Activated naive CD4-positive, alpha-beta T cell (primary cell): ENCODE measurements at places on chromosomes 3 and 15.
A peak's percentile ranks its signal among the peaks of the same experiment; 100 is the strongest.

- peak; percentile 30 for DNase-seq
Measured at GRCh38 chr3:104564045-104564643, 802.6 kb upstream of the ALCAM start.

DNA sequence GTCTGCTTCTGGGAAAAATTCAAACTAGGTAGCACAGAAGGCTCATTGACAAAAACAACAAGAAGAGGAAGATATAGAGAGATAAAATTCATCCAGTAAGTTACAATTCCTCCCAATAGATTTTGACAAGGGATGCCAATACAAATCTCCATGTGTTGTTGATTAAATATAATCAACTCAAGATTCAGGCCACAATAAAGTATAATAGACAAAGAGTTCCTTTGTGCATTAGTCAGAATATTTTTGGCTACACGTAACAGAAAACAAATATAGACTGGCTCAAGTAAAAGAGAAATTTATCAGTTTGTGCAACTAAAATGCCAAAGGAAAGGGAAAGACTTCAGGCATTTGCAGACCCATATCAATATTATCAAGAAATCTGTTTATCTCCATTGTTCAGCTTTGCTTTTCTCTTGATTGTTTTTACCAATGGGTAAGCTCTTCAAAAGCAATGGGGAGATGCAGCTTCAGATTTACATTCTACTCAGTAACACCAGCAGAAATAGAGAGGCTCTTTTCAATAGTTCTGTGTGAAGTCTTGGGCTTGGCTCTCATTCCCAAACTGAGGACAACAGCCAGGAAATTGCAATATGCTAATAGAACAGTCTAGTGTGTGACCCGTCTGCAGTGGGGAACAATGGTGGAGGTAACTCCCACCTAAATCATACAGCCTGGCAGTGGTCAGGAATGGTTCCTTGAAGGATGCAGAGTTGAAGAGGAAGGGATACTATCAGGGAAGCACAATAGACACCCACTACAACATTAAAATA, 77.6 kb upstream of the PROK2 start:
- DNase-seq: no peak

DNA sequence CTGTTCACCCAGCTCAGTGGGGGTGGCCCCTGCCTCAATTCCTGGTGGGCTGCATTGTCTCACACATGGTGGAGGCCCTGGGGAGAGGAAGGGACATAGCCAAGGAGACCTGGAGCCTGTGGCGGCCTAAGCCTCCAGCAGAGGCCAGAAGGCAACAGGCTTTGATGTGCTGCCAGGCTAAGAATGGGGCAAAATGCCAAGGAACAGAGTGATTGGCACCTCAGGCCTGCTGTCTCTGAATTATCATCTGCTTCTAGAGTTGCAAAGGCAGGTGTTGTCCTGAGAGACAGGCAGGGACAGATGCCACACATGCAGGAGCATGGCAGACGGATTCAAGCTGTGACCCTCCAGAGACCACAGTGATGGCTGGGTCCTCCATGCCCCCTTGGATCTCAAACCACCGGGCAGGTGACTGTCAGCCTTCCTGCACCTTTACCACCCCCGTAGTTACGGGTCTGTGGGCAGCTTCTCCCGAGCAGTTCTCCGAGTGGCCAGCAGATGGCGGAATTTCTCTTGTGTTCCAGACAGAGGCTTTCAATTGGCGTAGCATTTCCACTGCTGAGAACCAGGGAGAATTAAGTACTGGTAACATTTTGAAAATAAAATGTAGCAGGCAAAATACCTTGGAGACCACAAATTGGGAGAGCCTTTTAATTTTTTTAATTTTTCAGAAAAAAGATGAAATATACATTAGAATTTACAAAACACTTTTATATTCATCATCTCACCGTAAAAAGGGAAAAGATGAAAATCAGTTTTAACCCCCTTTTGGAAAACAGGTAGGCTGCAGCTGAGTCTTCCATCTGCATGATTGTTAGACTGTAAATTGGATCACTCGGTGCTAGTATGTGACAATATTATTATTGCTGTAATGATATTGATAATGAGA, 525.5 kb upstream of the CFAP20DC start:
- peak; percentile 78 for DNase-seq

DNA sequence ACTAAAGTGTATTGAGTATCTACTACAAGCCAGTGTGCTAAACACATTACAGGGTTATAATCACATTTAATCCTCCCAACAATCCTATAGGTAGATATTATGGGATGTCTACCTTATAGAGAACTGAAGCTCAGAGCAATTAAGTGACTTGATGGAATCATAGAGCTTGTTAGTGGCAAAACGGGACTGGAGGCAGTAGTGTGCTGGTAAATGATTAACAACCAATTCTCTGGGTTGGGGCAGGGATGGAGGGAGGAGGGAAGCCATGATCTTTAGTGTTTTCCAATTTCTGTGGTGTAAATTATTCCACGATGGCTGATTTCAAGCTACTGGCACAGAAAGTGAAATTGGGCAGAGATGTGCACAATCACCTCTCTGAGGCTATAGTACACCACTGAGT, 18.5 kb upstream of the CSRNP1 start:
- DNase-seq: no peak

DNA sequence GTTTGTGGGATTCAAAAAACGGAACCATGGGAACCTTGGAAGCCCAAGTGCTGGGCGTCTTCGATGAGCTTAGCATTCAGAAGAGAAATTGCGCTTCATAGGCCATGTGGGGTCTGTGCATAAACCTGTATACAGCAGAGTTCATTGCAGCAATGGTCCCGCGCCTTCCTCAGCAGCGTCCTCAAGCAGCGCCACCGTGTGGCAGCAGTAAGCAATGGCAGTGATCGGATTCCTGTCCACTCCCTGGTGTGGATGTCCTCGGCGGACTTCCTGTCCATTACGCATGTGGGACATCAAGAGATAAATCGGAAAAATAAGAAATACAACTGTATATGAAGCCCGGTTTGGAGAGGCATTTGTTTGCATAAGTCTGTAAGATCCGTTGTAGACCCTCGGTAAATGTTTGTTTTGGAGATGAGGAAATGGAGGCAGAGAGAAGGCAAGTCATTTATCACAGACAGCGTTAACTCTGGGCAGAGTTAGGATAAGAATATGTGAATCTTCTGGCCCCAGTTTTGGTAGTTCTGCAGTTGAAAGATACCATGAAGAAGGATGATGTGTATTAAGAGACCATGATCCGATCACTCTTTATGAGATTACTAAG, 57.7 kb downstream of the CNTN4 start:
- DNase-seq: no peak

- no peak for DNase-seq
Measured at GRCh38 chr3:119550192-119550910, 9.1 kb downstream of the CD80 start.

DNA sequence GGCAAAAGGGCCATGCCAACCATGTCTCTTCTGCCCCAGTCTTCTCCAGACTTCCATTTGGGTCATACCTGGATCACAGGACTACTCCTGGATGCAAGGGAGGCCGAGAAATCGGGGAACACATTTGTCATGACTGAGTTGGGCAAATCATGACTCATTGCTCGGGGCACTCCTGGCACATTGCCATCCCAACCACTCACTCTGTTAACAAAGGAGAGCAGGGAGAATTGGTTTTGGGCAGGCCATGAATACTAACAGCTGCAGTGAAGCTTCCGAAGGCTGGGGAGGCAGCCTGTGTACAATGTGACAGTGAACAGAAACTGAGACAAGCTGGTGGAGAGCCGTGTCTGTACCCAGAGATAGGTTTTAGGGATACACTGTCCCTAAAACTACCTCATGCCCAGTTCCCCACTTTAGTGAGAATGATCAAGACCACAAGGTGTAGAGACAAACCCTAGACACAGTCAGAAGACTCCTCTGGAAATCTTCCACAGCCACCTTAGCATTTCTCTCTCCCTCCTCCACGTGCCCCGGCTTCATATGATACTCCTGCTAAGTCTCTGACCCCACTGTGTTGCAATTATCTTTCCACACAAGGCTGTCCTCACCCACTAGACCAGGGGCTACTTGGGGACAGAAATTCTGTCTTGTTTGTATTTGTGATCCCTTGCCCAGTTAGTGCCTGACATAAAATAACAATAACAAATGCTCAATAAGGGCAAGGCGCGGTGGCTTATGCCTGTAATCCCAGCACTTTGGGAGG, 10.5 kb upstream of the BUB1B start:
- no peak for DNase-seq

GRCh38 chr15:55526559-55527036, 18.6 kb upstream of the DNAAF4 start:
- DNase-seq: no peak

- DNase-seq: no peak
Measured at GRCh38 chr3:140845882-140846281, 95.8 kb upstream of the SLC25A36 start.

DNA sequence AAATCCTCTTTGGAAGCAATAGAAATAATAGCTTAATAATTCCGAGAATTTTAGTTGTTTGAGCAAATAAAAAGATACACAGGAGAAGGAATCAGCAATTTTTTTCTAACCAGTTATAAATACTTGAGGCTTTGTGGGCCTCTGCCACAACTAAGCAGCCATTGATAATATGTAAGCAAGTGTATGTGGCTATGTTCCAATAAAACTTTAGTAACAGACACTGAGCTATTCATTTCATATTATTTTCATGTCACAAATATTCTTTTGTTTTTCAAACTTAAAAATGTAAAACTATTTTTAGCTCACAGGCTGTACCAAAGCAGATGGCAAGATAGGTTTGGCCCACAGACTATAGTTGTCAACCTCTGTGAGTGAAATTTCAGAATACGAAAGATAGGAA, 85.7 kb downstream of the MSL2 start:
- DNase-seq: no peak

GRCh38 chr3:149647285-149647684, 10.5 kb downstream of the WWTR1 start:
- DNase-seq: no peak

DNA sequence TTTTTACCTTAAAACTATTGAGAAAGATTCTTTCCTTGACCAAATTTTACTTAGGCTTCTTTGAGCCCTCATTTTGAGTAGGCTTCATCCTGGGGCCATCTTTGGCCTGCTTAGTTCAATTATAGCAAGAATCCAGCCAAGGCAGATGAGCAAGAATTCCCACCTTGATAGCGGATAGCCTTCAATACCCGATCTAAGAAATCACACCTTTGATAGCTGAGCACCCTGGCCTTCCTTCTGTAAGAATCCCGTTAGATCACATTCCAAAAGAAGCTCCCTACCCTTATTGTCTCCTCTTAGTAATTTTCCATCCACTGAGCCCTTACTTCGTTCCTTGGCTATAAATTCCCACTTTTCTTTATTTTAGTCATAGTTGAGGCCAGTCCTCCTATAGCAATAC, 275.4 kb upstream of the ROBO1 start:
- DNase-seq: no peak

DNA sequence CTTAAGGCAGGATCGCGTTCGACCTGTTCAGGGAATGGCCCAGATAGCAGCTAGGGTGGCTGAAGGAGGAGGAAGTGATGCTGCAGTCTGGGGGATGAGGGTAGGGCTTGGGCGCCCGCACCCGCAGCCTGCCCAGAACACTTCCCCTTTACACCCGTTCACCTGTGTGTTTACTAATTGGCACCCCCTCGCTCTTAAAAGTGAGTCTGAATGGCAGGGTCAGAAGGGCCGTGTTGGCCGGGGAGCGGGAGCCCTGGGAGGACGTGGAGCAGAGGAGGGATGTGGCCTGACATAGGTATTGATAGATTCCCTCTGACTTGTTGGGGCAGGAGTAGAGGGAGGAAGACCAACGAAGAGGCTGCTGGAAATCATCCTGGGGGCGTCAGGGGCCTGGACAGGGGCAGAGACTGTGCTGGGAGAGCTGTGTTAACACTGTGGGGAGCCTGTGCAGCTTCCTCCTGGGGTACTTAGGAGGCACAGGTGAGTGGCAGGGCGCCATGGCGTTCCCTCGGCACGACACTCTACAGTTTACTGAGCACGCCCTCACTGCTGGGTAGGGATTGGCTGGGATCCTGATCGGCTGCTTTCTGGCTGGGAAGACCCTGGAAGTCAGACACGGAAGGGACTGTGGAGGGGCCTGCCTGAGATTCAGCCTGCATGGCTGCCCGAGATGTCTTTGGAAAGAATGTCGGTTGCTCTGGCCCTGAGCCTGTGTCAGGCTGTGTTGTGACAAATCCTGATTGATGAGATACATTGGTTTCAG, 51.7 kb downstream of the SLC6A6 start:
- no peak for DNase-seq

- DNase-seq: no peak
Measured at GRCh38 chr3:120763601-120764000, 21.1 kb downstream of the GTF2E1 start.

DNA sequence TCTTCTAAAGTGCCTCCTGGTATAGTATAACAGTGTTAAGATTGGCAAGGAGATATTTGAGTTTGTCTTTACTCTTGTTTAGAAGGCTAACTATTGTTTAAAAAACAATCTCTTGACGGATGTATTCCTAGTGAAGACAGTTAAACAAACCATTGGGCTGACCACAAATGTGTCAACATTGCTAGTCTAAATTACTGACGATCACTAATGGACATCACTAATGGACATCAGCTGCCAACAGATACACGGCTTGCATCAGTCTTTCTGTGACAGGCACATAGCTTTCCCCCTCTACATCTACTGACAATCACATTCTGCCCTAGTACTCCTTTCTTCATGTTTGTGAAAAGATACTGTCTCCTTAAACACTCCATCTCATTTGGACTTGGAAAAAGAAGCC, 57.1 kb upstream of the ETV5 start:
- no peak for DNase-seq

- no peak for DNase-seq
Measured at GRCh38 chr3:64518950-64519349, 168.8 kb downstream of the ADAMTS9 start.

- no peak for DNase-seq
Measured at GRCh38 chr3:9230596-9230995, 18.9 kb downstream of the SRGAP3 start.

DNA sequence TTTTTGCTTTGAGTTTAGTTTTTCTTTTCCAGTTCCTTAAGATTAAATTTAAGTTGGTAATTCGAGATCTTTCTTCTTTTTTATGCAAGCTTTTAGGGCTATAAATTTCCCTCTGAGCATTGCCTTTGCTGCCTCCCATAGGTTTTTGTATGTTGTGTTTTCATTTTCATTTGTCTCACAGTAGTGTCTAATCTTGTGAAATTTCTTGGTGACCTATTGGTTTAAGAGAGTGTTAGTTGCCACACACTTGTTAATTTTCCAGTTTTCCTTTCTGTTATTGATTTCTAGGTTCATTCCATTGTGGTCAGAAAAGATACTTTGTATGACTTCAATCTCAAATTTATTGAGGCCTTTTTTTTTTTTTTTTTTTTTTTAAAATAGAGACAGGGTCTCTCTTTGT, 18.3 kb upstream of the IL20RB start:
- DNase-seq: no peak
